Hematopoietic multipotent progenitor cell (in vitro differentiated cells): ENCODE measurements at places on chromosomes 5 and 9.

- no peak for DNase-seq
These were observed 70.8 kb downstream of the WWC1 start for GRCh38 chr5:168362097-168362885.

GRCh38 chr9:111561165-111561719 is 36.3 kb downstream of the ZNF483 start:
- DNase-seq: no peak

- DNase-seq: no peak
These were observed 1920.3 kb upstream of the WWC1 start for GRCh38 chr5:166370928-166371690.

DNA sequence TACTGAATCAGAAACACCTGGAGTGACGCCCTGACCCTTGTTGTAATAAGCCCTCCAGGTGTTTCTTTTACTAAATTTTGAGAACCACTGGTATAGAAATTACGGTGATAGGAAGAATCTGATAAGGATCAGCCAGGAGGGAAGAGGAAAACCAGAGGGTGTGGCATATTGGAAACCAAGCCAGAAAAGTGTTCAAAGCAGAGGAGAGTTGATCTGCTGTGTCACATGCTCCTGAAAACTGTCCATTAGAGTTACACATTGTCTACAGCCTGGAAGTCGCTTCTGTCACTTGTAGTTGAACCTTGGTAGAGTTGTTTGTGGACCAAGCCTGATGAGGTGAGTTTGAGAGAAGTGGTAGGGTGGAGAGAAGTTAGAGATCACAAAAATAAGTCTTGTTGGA is 497.4 kb downstream of the ENC1 start:
- no peak for DNase-seq

DNA sequence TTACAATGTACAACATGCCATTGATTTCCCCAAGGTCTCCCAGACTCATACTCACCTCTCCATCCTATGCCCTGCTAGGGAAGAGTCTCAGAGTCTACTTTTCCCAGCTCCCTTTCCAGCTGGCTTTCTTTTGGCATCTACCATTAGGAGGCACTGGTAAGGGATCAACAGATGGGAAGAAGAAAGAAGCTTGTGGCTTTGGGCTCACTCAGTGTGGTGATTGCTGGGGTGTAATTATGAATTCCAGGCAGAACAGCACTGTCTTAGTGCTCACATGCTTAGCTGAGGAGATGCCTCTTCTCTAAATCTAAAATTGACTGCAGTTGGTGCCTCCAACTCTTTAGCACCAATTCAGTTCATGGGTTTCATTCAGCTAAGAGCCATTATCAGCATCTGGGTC is 330.0 kb downstream of the PSAT1 start:
- no peak for DNase-seq

DNA sequence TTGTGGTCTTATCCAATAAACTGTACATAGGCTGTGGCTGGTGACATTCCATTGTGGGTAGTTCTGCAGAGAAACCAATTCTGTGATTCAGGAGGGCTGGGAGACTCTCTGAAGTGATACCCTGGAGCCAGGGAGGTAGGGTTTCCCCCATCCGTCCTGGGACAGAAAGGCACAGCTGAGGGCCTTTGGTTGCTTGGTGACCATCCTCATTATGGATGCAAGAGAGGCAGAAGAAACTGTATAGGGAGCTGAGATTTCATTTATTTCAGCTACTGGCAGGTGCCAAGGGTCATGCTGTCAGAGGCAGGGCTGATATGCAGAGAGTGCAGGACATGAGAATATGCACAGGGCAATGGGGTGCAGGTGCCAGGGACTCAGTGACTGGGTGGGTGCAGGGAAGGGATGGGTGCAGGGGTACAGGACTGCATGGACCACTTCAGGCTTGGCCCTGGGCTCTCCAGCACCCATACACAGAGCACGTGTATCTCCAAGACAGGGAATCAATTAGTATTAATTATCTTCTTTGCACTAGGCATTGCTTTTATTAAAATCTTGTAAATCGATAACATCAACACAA is 236.5 kb downstream of the ICE1 start:
- DNase-seq: no peak

- no peak for DNase-seq
These were observed 299.9 kb upstream of the MSX2 start for GRCh38 chr5:174424219-174425053.

- no peak for DNase-seq
These were observed 617.5 kb upstream of the TLE4 start for GRCh38 chr9:78954286-78954685.

DNA sequence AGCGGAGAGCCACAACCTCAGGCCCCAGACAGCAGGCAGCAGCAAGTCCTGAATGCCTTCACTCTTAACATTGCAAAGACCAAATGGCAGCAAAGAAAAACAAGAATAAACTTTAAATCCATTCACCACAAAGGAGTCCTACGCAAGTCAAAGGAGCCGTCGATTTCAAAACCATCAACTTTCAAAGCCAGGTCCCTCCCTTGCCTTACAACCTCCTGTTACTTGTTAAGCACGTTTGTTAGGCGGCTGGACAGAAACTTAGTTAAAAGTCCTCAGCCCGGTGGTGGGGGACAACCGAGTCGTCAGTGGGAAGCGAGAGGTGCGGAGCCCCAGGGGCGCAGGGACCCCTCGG is 938 bp downstream of the LPAR1 start:
- no peak for DNase-seq

DNA sequence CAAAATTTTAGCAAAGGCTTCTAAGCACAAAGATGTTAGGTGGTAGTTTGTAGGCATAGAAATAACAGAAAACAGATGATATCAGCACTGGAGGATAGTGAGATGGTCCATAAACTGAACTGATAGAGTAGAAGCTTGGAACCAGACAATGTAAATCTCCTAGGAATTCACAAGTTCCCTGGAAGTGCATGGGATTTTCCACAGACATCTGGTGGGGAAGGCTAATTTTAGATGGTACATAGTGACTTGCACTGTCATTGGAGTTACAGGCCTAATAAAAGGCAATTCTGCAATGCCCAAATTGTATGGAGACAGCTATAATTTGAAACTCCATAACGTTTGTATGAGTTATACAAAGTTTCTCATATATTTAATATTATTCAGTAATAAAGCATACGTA is 653.0 kb upstream of the MEF2C start:
- no peak for DNase-seq

DNA sequence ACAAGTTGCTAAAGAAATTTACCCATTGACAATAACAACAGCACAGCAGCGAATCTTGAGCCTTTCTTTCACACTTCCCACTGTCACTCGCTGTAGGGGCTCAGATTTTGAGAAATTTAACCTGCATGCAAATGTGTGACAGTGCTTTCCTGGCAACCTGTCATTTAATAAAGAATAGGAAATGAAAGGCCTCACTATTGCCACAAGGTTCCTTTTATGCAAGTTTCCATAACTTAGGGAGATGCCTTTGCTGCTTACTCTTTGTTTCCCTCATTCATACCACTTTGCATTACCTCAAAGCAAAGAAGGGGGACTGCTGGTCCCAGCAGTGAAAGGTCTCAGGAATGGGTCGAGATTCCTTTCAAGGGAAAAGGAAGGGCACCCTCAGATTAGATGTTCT is 49.5 kb downstream of the PTCD2 start:
- DNase-seq: no peak

DNA sequence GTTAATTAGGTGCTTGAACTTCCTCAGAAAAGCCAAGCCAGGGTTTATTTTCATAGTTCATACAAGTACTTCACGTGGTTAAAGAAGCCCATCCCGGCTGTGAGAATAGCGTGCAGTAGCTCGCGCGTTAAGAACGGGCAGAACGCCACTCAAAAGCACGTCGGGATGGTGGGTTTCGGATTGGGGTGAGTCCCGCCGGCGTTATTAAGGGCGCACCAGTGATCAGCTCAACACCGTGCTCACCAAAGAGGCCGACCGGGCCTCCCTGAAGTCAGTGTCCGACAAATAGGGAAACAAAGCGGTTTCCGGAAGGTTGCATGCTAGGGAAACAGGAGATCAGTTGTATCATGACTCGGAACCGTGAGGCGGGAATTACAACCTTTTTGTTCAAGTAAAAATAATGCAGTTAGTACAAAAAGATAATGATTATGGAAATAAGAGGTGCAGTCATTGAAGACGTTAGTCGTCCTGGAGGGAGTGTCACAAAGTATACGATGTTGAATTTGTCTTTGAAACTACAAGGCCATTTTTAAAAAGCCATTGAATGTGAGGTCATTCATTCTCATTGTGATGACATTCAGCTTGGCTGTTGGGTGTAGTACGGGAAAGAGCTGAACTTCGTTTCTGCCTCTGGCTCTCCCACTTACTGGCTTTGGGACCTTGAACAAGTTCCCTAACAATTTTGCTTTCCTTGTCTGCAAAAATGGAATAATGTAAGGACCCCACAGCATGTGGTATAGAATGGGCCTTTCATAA is 992 bp downstream of the SETD9 start:
- peak; percentile 44 for DNase-seq

DNA sequence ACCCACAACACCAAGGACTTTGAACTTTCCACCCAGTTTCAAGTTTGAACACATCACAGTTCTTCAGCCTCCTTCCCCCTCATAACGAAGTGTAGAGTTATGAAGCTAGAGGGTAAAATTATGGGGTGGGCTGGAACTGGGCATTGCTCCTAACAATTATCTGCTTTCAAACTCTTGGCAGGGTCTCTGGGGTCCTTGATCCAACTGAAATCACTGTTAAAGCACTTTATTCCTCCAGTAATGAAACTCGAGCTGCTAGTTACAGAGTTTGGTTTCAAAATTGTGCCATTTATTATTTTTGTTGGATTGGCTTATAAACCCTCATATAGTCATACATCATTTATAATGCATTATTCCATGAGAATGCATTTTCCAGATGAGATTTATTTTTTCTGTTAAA is 158.5 kb downstream of the RGS3 start:
- DNase-seq: no peak

GRCh38 chr5:179187229-179187678 is 127.1 kb downstream of the ZNF354C start:
- no peak for DNase-seq

DNA sequence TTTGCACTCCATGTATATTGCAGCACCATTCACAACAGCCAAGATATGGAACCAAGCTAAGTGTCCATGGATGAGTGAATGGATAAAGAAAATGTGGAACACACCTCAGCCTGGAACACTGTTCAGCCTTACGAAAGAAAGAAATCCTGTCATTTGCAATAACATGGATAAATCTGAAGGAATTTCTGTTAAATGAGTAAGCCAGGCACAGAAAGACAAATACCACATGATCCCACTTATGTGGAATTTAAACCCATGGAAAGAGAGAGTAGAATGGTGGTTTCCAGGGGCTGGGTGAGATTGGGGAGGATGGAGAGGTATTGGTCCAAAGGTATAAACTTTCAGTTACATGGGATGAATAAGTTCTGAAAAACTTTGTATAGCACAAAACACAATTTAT is 228.9 kb upstream of the CD180 start:
- DNase-seq: no peak

GRCh38 chr5:1182633-1183423 is 18.6 kb upstream of the SLC6A19 start:
- DNase-seq: no peak

DNA sequence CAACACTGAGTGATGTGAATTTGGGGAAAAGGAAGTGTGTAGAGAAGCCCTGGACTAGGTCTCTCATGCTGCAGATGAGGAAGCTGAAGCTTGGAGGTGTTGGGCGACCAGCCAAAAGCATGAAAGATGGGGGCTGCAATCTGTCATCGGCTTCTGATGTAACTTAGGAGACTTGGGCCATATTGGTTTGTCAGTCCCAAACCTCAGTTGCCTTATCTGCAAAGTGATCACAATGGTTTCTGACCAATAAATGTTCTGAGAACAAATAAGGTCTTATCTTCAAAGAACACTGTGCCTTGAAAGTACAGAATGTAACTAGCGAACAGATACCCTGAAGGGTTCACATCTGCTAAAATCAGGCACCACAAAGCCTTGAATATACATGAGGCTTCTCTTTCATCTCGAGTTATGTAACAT is 198.4 kb upstream of the NR3C1 start:
- DNase-seq: no peak

DNA sequence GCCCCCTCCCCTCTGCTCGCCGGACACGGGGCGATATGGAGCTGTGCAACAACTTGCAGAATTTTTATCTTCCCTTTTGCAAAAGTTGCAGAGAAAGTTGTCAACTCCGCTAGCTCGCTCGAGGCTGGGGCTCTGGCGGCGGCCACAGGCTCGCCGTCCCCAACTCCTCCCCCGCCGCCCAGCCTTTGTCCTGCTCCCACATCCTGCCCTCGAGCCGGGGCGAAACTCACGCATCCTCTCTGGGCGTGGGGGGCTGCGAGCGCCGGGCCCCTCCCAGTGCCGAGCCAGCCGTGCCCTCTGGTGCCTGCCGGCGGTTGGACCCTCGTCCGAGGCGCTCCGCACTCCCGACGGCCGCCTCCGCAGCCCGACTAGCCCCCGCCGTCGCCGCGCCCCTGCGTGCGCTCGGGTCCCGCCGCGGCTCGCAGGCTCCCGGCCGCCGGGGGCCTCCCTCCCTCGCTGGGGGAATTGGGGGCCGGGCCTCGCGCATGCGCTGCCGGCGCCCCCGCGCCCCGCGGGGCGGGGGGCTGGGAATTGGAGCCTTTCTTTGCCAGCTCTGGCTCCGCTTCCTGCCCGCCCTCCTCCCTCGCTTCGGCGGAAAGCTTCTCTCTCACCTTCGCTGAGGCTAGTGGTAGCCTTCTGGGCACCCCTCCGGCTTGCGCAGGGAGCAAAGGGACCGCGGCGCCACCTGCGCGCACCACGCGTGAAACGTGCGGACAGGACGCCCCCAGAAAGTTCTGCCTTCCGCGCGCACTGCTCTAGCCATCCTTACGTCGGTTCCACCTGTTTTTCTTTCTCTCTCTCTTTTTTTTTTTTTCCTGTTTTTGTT is at the start of gene CCNJL:
Gene CCNJL, minus strand, starts transcription at position 431 of the 826 bp plus-strand sequence. CDS start 641 bp downstream, outside the sequence.
- DNase-seq: peak; percentile 43

DNA sequence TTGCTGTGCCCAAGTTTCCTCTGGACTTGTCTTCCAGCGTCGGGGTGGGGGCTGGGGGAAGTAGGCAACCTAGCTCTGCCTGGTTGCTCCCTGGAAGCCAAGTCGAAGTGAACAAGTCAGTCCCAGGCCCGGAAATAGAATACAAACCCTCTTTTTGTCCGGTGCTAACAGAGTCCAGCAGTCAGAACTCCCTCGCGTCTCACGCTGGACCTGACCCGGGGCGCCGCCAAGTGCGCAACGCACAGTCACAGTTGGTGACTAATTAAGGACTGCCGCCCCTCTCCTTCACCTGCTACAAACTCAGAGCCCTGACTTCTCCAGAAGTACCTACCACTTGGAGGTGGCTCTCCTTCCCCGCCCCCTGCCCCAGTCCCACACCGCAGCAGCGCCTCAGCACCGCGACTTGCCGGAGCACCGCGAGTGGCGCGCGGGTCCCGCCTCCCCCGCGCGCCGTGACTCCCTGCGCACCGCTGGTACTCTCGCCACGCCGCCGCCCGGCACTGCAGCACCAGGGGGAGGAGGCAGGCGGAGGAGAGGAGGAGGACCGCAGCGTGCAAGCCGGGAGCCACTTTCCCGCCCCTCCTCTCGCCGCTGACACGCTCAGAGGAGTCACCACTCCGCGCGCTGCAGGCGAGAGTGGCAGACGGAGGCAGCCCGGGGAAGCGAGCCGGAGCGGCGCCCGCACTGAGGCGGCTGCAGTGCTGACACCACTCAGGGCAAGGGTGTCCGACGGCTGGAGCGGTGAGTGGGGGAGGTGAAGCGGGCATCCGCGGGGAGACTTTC is at the start of gene SV2C:
Gene SV2C, plus strand, starts transcription at position 612 of the 783 bp plus-strand sequence. CDS start 48,368 bp downstream, outside the sequence.
- DNase-seq: no peak
